ENCODE measurements at places on chromosomes 3 and 15.

DNA sequence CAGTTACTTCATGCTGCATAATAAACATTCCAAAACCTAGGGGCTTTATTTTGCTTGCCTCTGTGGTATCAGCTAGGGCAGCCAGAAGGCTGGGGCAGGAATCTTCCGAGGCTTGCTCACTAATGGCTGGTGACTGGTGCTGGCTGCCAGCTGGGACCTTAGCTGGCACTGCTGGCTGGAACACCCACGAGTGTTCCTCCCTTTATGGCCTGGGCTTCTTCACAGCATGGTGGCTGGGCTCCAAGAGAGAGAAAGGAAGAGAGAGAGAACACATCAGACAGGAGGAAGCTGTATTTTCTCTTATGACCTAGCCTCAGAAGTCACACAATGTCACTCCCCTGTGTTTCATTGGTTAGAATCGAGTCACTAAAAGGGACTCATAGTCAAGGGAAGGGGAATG is 23.9 kb upstream of the CDCP1 start:
- H3K36me3 ChIP-seq = no peaks in the 10 kb centered on the region
- peak overlapping the region; percentile 65 for H3K27ac ChIP-seq
- no peak overlapping the region for H3K4me3 ChIP-seq
- H3K4me1 ChIP-seq = peaks cover 19% of the 10 kb centered on the region
- no peak for DNase-seq

DNA sequence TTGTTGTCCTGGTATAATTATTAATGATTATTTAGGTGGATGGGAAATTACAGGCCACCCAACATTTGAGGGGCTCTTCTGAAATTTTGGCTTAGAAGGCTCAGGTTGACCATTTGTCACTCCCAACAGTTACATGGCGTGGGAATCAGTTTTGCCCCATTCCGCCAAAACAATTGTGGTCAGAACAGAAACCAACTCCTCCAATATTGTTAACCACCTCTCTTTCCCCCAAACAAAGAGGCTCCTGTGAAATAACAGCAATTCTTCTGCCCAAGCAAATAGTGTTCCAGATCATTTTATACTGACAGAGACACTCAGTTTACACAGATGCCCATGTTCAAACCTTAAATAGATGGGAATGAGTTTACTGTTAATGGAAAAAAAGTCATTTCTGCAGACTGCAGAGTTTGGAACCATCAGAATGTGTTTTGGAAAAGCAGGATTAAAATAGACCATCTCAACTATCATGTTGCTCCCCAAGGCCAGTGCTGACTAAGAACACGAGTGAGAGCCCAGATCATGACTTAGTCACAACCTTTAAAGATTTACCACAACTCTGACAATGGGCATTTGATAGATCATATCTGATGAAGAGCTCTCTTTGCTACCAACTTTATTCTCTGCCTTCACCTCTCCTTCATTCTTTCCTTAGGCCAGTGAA is 102.1 kb downstream of the DUT start:
- H3K36me3 ChIP-seq = no peaks in the 10 kb centered on the region
- DNase-seq = no peak
- H3K27ac ChIP-seq = no peak overlapping the region
- no peaks in the 10 kb centered on the region for H3K4me1 ChIP-seq
- H3K4me3 ChIP-seq = no peak overlapping the region

- H3K4me3 ChIP-seq = no peak overlapping the region
- H3K27ac ChIP-seq = no peak overlapping the region
- H3K36me3 ChIP-seq = peaks cover 3% of the 10 kb centered on the region
- DNase-seq = no peak
- no peaks in the 10 kb centered on the region for H3K27me3 ChIP-seq
These were observed 41.7 kb downstream of the UBE3A start for GRCh38 chr15:25397100-25397499.

DNA sequence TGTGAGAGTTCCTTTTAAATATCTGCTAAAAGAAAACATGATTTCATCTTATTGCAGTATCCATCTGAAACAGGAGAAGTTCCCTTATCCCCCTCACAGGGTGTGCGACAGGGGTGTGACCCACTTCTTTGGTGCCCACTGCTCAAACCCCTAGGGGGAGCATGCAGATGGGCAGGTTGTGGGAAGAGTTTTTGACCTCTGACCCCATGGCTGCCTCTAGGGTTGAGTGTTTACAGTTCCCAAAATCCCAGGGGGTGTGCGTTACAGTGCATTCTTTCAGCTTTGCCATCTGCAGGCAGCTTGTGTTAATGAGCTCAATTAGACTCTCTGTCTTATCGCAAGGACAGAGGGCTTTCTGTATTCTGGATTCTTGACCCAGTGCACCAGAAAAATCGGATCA is 443.2 kb upstream of the FRG2C start:
- H3K4me3 ChIP-seq = no peak overlapping the region
- peaks cover 10% of the 10 kb centered on the region for H3K27me3 ChIP-seq
- no peak overlapping the region for H3K27ac ChIP-seq
- DNase-seq = no peak
- H3K36me3 ChIP-seq = no peaks in the 10 kb centered on the region
- H3K4me1 ChIP-seq = no peaks in the 10 kb centered on the region

- peak overlapping the region; percentile 34 for H3K4me3 ChIP-seq
- no peak for DNase-seq
- no peaks in the 10 kb centered on the region for H3K27me3 ChIP-seq
- H3K4me1 ChIP-seq = peaks cover 37% of the 10 kb centered on the region
- peak overlapping the region; percentile 24 for H3K27ac ChIP-seq
These were observed 3.2 kb upstream of the SLC9A9 start for GRCh38 chr3:143851331-143852017.

DNA sequence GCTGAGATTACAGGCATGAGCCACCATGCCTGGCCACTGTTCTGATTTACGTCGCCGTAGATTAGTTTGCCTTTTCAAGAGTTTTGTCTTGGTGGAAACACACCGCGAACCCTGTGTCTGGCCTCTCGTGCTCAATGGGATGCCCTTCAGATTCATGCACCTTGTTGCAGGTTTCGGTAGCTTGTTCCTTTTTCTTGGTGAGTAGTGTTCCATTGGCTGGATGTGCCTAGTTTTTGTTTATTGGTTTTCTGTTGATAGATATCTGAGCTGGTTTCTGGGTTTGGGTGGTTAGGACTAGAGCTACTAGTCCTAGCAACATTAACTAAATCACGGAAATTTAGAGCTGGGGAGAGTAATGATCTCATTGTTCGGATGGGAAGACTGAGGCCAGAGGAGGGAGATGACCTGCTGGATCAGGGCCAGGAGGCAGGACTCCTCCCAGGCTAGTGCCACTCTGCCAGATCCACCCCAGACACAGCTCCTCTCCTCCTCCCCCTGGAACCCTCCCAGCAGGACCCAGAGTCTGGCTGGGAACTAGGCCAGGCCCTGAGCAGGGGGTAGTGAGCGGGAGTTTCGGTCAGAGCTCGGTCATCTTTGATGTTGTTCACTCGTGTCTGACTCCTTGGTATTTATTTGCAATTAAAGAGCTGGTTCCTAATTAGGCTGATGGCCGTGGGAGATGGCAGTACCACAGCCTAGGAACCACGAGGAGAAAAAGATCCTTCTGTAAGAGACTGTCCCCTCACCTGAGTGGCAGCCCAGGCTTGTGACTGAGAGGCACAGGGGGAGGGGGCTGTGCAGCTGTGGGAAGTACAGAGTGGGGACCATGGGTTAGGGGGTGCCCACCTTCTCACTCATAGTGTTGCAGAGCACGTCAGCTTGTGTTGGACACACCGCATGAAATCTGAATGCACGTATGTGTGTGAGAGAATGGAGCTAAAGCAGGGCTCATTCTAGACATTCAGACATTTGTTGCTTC is 73.4 kb downstream of the SMAD6 start:
- no peaks in the 10 kb centered on the region for H3K4me1 ChIP-seq
- no peak for DNase-seq
- H3K27me3 ChIP-seq = peaks cover 18% of the 10 kb centered on the region
- no peak overlapping the region for H3K27ac ChIP-seq
- H3K36me3 ChIP-seq = no peaks in the 10 kb centered on the region
